Activated CD4-positive, alpha-beta T cell treated with anti-CD3 and anti-CD28 coated beads, Interleukin-2, amount 10 ng/mL, durations not matched to agents 7 days and 5 days (primary cell): ENCODE measurements at places on chromosomes 2 and 18. TPM values are rescaled to one million over a fixed set of nuclear protein-coding genes. Genes with fewer than 3 reads are reported as not detected.

DNA sequence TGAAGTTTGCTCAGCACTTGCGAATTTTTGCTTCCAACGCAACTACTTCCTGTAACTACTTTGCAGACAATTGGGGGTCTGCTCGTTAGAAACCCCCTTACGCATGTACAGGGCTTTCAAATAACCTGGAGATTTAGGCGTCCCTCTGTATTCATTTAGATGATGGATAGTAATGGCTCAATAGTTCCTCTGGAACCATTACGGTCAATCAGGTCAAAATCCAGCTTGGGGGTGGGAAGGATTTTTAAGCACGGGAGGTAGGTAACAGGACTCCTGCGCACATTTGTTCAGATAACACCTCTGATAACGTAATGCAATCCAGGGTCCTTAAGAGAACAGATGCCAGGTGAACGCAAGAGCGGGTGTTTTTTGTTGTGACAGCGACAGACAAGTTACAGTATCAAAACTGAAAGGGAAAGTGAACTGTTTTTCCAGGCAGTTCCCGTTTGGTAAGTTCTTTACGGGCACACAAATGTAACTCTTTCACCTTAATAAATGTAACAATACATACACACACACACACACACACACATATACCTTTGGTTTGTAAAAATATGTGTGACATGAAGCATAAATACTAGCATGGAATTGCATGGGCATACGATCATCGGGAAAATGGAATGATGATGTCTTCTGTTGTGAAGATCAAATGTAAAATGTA lies 3.8 kb upstream of the OSR1 start:
- peaks cover 37% of the 10 kb centered on the region for H3K4me1 ChIP-seq
- peak; percentile 47 for DNase-seq
- H3K4me3 ChIP-seq = peak overlapping the region; percentile 88

DNA sequence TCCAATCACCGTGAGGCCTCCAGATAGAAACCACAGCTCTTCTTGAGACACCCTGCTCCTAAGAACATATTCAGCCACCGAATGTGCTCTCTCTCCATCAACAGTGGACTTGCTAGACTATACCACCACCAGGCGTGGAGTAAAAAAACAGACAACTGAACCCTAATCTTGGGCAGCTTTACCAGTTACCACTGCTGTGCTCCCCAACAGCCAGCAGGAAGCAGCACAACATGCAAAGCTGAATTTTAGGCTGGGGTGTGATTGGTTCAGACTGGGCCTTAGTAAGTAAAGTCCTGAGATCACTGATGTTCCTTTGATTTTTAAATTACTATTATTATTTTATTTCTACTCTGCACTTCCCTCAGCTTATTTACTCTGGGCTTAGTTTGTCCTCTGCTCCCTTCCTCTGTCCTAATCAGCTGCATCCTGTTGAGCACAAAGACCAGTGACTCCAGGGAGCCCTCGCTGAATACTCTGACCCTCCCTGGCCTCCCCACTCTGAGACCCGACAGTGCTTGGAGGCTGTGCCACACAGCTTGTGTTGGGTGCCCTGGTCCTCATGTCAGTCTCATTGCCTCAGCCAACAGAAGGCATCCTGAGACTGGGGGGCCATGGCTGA lies 21.9 kb downstream of the MRPL35 start:
- peaks cover 7% of the 10 kb centered on the region for H3K36me3 ChIP-seq
- no peak overlapping the region for H3K4me3 ChIP-seq
- peaks cover 56% of the 10 kb centered on the region for H3K4me1 ChIP-seq
- peak; percentile 70 for DNase-seq

The DNAJC5G gene
- not detected for total RNA-seq

The FOXI3 gene
- not detected for total RNA-seq

DNA sequence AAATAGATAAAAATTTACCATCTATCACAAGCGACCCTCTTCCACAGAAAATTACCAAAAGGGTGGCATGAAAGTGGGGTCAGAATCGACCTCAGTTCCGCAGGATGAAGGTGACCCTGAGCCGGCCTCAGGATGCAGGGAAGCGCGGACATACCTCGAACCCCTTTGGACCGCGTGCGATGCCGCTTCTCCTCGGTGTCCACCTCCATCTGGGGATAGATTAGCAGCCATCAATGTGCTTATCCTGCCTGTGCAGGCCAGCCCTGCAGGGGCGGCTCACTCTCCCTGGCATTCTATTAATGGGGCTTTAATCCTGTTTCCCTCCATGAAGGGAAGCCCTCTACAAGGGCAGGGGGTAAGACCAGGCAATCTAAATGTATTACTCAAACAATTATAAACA lies 235.3 kb upstream of the PXDN start:
- DNase-seq = no peak
- no peaks in the 10 kb centered on the region for H3K36me3 ChIP-seq
- H3K4me3 ChIP-seq = no peak overlapping the region
- H3K27ac ChIP-seq = no peak overlapping the region
- peaks cover 3% of the 10 kb centered on the region for H3K27me3 ChIP-seq
- H3K4me1 ChIP-seq = no peaks in the 10 kb centered on the region

The FARSB gene
- 26.0 TPM for total RNA-seq

DNA sequence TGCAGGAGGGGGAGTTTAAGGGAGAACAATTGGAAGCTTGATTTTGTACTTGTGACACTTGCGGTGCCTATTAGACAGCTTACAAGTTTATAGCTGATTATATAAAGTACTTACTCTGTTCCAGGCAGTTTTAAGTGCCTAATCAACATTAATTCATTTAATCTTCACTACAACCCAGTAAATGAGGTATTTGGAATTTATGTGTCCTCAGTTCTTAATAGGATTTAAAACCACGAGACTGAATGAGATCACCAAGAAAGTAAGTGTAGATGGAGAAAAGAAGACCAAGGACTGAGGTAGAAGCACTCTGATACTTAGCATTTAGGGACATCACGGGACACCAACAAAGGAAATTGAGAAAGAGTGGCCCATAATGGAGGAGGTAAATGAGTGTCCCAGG lies 49.8 kb downstream of the ZC3H15 start:
- DNase-seq = no peak
- H3K4me3 ChIP-seq = no peak overlapping the region

DNA sequence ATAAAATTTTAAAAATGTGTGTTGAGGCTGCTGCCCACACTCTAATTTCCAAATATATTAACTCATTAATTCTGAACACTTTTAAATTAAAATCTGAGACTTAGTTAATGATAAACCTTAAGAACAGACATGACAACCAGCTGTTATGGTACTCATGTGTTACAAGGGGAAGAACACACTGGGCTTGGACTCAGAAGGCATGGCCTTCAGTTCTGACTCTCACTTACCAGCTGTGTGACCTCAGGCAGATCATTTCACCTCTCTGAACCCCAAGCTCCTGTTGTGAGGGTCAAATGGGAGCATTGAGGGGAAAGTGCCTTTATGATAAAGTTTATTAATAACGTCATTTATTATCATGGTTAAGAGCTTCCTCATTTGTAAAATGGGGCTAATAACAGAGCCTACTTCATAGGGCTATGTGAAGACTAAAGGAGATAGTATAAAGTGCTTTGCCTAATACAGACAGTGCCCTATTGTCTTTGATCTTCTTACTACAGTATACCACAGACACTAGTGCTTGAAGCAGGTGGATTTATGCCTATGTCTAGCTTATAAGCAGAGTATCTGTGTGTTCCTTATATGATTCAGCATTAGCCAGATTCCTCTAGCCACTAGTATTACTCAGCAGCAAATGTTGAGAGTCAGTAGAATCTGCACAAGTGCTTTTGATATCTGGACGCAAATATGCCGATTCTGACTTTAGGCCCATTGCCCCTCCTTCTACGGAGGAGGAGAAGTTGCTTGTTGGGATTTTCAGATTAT lies 99.6 kb downstream of the SGPP2 start:
- H3K36me3 ChIP-seq = no peaks in the 10 kb centered on the region
- no peak overlapping the region for H3K27ac ChIP-seq
- no peak overlapping the region for H3K4me3 ChIP-seq
- no peak for DNase-seq
- H3K4me1 ChIP-seq = no peaks in the 10 kb centered on the region

DNA sequence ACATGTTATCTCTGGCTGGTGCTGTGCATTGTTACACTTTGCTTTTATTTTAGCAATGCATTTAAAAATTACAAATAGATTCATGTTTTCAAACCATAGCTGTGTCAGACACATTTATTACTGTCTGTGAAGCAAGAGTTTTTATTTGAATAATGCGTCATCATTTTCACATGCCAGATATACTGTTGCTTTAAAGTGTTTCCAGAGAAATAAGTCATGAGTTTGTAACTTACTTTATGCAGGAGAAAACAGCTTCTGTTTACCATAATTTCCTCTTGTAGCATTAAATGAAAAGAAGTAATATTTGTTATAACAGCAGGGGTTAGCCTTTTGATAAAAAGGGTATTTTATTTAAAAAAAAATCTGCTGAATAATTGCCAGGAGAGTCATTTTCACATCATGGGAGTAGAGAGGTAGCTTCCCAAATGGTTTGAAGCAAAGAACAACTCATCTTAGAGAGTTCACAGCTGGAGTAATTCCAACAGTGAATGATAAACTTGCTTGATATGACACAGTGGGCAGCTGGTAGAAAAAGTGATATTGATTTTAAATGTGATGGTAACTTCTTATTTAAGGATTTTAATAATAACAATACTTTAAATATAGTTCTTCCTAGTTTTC lies 1274.5 kb upstream of the CRIM1 start:
- no peaks in the 10 kb centered on the region for H3K4me1 ChIP-seq
- no peak overlapping the region for H3K4me3 ChIP-seq
- DNase-seq = no peak
- no peak overlapping the region for H3K27ac ChIP-seq
- no peaks in the 10 kb centered on the region for H3K36me3 ChIP-seq

- H3K4me1 ChIP-seq = no peaks in the 10 kb centered on the region
- no peak overlapping the region for H3K4me3 ChIP-seq
- H3K27me3 ChIP-seq = peaks cover 13% of the 10 kb centered on the region
Measured at GRCh38 chr2:178333851-178334250, 117.1 kb downstream of the PRKRA start.

The GALNT3 gene
- 9.0 TPM for total RNA-seq

GRCh38 chr2:120279708-120280107 lies 27.1 kb downstream of the RALB start:
- peaks cover 55% of the 10 kb centered on the region for H3K36me3 ChIP-seq
- no peaks in the 10 kb centered on the region for H3K27me3 ChIP-seq
- no peak overlapping the region for H3K4me3 ChIP-seq
- DNase-seq = no peak
- H3K27ac ChIP-seq = no peak overlapping the region
- H3K4me1 ChIP-seq = peaks cover 5% of the 10 kb centered on the region

- peaks cover 77% of the 10 kb centered on the region for H3K4me1 ChIP-seq
- H3K36me3 ChIP-seq = peaks cover 70% of the 10 kb centered on the region
- H3K27ac ChIP-seq = peak overlapping the region; percentile 95
Measured at GRCh38 chr2:207143215-207144172, 22.3 kb downstream of the KLF7 start.

DNA sequence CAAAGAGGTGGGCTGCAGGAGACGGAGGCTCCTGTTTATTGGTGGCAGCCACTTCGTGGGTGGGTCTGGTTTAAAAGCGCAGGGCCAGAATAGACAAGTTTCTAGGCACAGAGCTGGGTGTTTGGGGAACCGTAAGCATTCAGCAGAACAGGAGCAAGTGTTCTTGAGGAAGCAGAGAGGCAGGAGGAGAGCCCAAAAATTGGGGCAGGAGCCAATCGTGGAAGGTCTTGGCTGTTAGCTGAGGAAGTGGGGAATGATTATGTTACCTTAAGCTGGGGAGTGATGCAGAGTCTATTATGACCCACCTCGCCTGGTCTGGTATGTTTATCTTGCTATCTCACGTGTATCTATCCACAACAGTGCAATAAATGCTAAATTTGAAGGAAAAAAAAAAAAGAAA lies 64.3 kb upstream of the ATL2 start:
- no peak for DNase-seq
- no peak overlapping the region for H3K27ac ChIP-seq
- H3K4me3 ChIP-seq = no peak overlapping the region
- no peaks in the 10 kb centered on the region for H3K36me3 ChIP-seq
- H3K4me1 ChIP-seq = peaks cover 8% of the 10 kb centered on the region

DNA sequence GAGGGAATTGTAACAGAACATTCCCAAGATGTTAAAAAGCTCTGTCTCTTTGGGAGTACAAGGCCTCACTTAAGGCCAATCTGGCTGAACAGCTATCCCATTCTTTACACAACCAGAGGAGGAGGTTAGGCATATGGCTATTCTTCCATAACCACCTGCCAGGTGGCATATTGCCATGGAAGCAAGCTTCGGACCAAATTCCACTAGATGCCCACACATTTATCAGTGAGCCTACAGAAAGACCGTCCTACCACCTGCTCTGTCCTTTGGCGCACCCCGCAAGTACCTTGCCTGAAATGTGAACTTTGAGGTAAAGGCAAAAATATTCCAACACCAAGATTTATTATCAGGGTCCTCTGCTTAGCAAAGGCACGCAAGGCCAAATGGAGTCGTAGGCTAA lies 519.9 kb upstream of the TNP1 start:
- peaks cover 2% of the 10 kb centered on the region for H3K27me3 ChIP-seq
- no peaks in the 10 kb centered on the region for H3K4me1 ChIP-seq
- no peak for DNase-seq

- H3K27me3 ChIP-seq = peaks cover 81% of the 10 kb centered on the region
- H3K36me3 ChIP-seq = peaks cover 1% of the 10 kb centered on the region
- H3K4me1 ChIP-seq = peaks cover 16% of the 10 kb centered on the region
- no peak for DNase-seq
- H3K27ac ChIP-seq = peak within 1 kb of the TSS; percentile 14
Measured at GRCh38 chr2:10079870-10080535, at the start of gene CYS1. Gene CYS1 (minus strand): TSS chr2:10080411. CDS start chr2:10080223, 188 bp downstream.

The ATP6V1C2 gene
- not detected for total RNA-seq

GRCh38 chr18:5998907-5999306 lies 103.6 kb upstream of the TMEM200C start:
- DNase-seq = no peak
- H3K27ac ChIP-seq = no peak overlapping the region
- no peak overlapping the region for H3K4me3 ChIP-seq
- H3K36me3 ChIP-seq = peaks cover 1% of the 10 kb centered on the region

DNA sequence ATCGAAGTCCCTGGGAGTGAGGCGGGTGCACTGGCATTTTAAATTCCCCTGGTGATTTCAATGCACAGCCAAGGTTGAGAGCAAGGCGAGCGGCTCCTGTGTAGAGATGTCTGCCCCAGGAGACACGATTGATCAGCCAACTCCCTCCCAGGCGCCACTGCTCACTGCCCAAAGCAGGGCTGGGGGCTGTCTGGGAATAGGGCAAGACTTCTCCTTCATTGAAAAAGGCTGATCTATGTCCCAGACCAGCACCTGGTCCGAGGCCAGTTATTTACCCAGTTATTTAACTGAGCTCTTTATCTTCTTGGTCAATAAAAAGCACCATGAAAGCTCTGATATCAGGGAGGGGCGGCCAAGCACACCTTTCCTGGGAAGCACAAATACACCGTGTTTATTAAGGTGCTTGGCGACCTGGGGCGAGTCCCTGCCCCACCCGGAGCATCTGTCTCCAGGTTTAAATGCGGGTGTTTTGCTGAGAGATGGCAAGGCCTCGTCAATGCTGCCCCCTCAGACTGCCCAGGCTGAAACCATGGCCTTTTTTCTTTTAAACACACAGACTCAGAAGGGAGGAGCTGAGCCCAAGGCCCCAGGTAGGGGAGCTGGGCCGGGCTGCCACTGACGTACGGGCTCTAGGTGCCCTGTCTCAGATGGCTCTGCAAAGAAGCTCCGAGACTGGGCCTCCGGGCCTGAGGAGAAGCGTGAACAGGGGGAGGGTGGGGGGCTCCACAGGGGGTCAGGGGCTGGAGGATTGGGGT lies 73.9 kb upstream of the HPCAL1 start:
- no peak overlapping the region for H3K4me3 ChIP-seq
- H3K27ac ChIP-seq = no peak overlapping the region
- DNase-seq = no peak
- H3K27me3 ChIP-seq = no peaks in the 10 kb centered on the region
- no peaks in the 10 kb centered on the region for H3K36me3 ChIP-seq
- H3K4me1 ChIP-seq = no peaks in the 10 kb centered on the region

The AMER3 gene
- not detected for total RNA-seq
